HS-27A (cell line): ENCODE measurements at places on chromosomes 11 and 22.

- DNase-seq = no peak
Observed at GRCh38 chr11:102929972-102930371, 25.6 kb downstream of the MMP13 start.

- no peak for DNase-seq
Observed at GRCh38 chr11:43697679-43698078, 17.1 kb downstream of the HSD17B12 start.

DNA sequence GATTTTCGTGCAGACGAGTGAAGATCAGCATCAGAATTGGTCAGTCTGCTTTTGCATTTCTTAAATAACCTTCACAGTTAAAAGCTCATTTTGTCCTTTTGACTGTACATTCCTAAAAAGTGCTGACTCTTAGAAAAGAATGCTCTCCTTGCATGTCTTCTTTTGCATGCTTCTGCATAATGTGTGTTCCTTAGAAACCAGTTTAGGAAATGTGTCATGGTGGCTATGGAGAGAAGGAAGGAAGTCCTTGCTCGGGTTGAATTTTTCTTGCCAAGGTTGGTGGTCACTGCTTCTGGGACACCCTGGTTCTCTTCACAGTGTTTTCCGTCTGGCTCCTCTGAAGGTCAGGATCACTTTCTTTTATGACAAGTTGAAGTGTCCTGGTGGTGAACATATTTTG, 6.8 kb downstream of the AP2A2 start:
- no peak for DNase-seq

DNA sequence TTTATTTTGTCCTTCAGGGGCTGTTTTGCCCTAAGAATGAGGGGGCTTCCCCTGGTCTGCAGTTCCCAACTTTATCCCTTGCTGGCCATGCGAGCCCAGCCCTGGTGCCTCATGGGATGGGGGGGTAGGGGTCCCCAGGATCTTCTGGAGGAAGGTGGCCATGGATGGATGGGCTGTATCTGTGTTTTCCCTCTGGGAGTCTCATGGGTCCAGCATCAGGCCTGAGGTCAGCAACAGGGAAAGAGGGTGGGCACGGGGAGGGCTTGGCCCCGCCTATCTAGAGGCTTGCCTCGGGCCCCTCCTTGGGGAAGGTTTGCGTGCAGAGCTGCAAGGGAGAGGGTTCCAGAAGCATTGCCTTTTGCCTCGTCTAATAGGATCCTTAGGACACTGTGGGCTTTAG, 10.8 kb upstream of the ADORA2A start:
- DNase-seq = no peak

- no peak for DNase-seq
Observed at GRCh38 chr22:47435204-47435487, 672.7 kb downstream of the TBC1D22A start.

- DNase-seq = no peak
Observed at GRCh38 chr11:67489885-67490726, 7.3 kb downstream of the AIP start.

GRCh38 chr11:32316232-32316631, 119.1 kb downstream of the WT1 start:
- no peak for DNase-seq

DNA sequence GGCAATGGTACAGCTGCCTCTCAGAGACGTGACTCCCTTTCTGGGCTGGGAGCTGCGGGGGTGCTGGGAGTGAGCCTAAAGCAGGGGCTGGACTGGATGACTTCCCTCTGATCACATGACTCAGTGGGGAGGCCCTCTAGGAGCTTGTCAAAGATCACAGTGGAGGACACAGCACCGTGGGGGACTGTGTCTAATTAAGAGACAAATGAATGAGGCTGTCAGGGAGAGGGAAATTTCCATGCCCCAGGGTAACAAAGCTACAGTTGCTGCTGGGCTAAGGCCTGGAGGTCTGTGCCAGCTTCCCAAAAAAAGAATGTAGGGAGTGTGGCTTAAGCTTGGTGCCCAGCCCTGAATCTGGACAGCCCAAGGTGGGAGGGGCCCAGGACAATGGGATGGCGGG, 262.8 kb upstream of the PLET1 start:
- DNase-seq = no peak

- no peak for DNase-seq
Observed at GRCh38 chr11:62726156-62726914, 922 bp downstream of the HNRNPUL2 start.

DNA sequence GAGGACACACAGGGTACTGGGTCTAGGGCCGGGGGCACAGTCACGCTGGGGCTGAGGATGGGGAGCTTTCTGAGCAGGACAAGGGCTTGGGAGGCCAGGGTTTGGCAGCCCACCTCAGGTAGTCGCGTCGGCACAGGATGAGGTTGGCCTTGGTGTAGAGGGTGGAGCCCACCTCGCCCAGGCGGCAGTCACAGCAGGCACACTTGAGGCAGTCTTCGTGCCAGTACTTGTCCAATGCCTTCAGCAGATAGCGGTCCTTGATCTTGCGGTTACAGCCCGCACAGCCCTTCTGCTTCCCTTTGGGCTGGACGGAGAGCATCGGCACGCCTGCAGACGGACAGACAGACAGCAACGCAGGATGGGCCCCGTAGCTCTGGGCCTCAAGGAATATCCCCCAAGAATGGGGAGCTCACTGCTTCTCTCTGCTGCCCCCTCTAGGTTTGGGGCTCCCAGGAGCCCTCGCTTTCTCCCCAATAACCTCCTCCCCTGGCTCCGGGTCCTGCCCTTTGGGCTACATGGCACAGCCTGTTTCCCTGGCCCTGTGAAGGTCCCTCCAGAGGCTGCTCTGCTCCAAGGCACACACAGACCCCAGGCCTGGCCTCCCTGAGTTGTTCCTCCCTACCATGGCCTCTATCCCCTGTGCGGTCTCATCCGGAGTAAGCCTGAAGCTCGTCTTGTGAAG, 33.4 kb downstream of the LMO1 start:
- DNase-seq = no peak

GRCh38 chr11:67732045-67732787, 57.8 kb upstream of the ALDH3B2 start:
- DNase-seq = no peak

DNA sequence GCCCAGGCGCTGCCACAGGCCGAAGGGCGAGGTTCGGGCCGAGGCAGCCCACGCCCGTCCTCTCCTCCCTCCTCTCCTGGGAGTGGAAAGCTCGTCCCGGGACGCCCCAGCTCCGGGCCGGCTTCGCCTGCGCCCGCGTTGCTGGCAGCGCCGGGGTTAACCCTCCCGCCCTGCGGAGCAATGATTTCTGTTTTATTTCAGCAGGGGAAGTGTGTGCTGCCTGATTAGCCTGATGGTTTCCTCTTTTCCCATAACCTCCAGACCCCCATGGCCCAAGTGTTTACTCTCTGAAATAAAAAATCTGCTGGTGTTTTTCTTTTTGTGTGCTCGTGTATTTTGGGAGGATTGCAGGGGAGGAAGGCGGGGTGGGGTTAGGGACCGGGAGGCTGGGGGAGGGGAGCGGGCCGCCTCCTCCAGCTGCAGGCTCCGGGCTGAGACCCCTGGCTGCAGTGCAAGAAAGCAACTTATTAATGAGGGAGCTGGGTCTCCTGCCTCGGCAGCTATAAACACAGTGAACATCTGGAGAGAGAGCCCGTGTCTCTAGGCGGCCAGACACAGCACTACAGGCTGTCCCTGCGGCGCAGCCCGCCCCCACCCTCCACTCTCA, 38.6 kb downstream of the ETS1 start:
- no peak for DNase-seq

GRCh38 chr11:31967404-31968130, 123.3 kb upstream of the RCN1 start:
- DNase-seq = no peak

GRCh38 chr22:25383892-25384291, 164.5 kb downstream of the CRYBB2 start:
- no peak for DNase-seq

GRCh38 chr22:39135092-39135896, 17.2 kb downstream of the CBX7 start:
- no peak for DNase-seq

DNA sequence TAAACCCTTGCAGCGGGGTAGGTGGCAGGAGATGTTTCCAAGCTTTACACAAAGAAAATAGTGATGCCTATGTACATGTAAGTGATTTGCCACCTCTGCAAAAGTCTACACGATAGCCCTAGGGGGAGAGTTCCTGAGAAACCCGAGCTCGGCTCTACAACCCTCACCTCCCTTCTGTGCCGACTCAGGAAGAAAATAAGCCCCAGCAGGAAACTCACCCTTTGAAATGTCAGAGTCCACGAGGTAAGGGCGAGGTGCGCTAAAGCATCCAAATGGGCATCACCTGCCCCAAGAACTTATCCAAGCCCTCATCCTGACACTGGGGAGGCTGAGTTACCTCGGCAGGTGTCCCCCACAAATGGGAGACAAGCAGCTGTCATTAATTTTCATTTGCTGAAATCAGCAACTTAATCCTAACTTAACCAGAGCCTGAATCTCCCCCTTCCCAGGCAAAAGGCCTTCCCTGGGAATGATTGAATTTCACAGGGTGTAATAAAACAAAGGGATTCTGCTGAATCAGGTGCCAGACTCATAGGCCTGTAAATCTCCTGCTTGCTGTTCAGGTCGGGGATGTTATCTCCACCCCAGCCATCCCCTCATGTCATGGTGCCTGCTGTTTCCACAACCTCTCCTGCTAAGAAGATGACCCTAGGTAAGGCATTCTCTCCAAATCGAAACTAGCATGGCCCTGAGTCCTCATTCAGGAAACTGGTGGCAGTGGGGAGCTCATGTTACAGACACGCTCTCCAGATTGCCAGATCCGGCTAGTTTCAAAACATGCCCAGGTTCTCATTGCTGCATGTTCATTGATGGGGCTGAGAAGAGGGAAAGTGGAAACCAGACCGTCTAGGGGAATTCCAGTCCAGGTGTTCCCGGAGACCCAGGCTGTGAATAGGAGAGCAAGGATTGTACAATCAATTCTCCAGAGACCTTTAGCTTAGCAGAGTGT, 105.3 kb upstream of the KIRREL3 start:
- DNase-seq = no peak

DNA sequence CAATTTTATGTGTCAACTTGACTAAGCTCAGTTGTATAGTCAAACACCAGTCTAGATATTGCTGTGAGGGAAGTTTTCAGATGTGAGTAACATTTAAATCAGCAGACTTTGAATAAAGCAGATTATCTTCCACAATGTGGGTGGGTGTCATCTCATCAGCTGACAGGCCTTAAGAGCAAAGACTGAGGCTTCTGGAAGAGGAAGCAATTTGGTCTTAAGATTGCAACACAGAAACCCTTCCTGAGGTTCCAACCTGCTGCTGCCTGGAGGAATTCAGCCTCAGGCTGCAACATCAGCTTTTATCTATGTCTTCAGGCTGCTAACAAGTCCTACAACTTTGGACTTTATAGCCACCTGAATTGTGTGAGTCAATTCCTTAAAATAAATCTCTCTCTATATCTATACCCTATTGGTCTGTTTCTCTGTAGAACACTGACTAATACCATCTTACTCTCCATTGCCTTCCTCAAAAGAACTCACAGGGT, 277.2 kb upstream of the PLET1 start:
- no peak for DNase-seq

GRCh38 chr11:117281159-117281558, 10.0 kb upstream of the BACE1-AS start:
- peak; percentile 80 for DNase-seq

- DNase-seq = no peak
Observed at GRCh38 chr11:68371171-68372041, 59.0 kb downstream of the LRP5 start.

DNA sequence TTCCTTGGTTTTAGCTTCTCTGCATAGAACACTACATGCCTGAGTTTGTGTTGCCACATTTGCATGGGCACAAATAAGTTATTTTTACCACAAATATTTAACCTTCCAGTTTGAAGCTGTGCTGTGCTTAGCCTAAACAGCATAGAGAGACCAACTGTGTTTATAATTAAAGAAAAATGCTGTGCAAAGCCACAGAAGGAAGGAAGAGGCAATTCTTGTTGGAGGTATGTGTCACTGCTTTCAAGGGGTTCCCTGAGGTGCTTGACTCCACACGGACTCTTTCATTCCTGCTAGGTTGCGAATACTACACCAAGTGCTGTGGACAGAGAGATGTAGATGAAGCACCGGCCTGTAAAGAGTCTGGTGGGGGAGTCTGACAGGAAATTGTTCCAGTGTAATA, 47.6 kb upstream of the OLFML1 start:
- no peak for DNase-seq

DNA sequence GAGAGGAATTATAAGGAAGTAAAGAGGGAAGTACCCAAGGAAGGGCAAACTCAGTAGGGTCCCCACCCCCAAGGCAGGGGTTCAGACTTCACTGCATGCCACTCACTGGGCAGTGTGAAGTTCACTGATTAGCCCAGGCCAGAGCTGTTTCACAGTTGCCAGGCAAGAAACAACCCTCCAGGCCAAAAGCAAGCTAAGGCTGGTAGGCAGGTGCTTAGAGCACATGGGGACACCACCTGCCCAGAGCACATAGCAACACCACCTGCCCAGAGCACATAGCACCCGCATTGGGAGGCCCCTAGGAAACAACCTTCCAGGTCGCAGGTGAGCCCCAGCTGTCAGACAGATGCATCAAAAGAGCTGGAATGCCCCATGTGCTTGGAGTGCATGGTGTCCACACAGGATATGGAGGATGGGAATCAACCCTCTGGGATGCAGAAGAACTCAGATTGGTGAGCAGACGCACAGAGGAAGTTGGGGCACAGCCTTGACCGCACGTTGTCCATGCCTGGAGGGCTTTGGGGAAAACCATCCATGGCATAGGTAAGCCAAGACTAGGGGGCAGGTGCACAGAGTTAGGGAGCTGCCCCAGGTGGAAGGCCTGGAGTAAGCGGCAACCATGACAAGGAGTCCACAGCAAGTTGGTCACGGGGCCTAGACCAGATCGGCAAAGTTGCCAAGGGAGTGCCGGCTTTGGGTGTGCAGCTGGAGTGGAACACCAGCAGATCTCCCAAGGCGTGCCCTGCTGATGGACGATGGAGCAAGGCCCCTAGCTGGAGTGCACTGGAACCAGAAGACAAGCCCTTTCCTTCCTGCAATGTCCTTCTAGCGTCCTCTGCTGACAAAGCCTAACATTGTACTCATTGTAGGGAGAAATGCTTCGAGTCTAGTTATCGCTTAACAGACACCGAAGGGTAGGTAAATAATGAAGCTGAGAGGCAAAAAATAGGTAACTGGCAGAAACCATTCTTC, 7.8 kb upstream of the TMEM216 start:
- no peak for DNase-seq

GRCh38 chr11:63023841-63024648, 8.4 kb upstream of the SLC22A8 start:
- peak; percentile 41 for DNase-seq

DNA sequence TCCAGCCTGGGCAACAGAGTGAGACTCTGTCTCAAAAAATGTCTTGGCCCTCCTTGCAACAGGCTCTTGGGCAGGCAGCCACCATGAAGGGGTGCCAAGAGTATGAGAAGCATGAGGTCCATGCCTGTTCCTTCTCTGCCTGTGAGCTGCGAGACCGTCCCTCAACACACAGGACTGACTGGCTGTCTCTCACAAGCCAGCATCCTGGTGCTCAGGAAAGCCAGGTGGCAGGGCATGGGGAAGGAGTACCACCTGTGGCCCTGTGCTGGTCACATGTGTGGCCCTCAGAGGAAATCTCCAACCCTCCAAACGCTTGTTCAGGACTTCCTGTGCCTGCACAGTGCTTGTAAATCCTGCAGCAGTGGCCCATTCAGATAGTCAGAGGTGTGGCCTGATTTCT, 83.2 kb downstream of the ATXN10 start:
- DNase-seq = no peak

GRCh38 chr11:16280256-16280682, 76.1 kb downstream of the SOX6 start:
- peak; percentile 26 for DNase-seq

- DNase-seq = no peak
Observed at GRCh38 chr11:47948137-47948536, 32.2 kb upstream of the PTPRJ start.
